ENCODE measurements at places on chromosomes 5 and 9.
A peak's percentile ranks its signal among the peaks of the same experiment; 100 is the strongest.

DNA sequence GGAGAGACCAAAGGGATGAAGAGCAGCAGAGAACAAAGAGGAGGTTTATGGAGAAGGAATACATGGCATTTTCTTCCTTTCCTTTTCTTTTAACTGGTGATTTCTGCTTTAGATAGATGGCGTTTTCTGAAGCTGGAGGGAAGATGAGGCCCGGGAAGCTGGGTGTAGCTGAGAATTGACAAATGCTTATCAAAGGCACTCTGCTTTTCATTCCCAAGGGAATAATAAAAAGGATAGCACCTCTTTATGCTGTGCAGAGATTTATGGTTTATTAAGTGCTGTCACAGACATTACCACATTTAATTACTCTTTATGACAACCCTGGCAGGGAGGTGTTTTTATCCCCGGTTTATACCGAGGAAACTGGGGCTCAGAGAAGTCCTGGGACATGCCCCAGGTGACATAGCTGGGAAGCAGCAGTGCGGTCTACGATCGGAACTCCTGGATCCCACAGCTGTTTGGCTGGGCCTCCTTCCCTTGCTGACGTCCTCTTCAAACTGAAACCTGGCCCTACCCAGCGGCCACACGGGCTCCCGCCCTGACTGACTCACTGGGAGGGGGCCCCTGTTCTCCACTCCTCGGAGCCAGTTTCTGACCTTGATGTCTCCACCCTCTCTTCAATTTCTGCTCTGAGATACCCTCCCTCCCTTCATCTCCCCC is 8.2 kb upstream of the EPB41L4B start:
- DNase-seq: no peak

- DNase-seq: peak; percentile 9
Measured at GRCh38 chr5:164013077-164013670, 507.8 kb downstream of the MAT2B start.

GRCh38 chr5:35383041-35383440 is 152.8 kb upstream of the PRLR start:
- DNase-seq: no peak

DNA sequence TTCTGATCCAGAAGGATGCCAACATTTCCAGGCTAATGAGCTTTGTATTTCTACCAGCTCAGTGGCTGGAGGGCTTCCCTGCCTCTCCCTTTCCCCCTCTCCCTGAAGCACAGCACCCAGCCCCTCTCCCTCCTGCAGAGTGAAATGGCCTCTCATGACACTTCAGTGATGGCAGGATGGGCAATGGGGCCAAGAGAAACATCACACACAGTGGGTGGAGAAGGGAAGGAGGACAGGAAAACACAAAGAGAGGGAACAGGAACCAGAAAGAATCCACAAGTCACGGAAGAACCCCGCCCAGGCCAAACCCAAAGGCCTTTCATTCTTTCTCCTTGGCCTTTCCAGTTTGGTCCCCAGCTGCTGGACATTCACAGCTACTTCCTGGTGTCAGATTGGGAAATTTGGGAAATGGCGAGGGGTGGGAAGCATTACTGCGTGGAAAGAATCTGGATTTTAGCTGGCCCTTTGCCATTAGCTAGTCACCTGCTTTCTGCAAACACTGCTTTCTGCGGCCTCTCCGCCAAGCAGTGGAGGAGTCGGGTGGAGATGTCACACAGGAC is 82.6 kb downstream of the GLDC start:
- DNase-seq: no peak

DNA sequence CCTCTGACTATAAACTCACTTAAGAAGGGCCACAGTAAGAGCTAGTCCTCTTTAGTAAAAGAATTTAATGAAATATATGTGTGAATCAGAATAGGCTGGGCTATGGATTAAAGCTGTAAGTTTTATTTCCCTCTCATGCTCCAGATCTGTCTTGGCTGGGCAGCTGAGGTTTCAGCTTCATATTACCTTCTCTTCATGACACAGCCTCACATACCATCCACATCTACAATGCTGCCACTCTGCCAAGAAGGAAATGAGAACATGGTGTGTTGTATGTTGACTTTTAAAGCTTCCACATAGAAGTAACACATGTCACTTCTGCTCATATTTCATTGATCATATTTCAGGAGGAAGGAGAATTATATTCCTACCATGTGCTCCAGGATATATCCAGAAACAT is 776.0 kb upstream of the ACO1 start:
- DNase-seq: no peak

- no peak for DNase-seq
Measured at GRCh38 chr5:53915120-53915519, 354.7 kb downstream of the NDUFS4 start.

DNA sequence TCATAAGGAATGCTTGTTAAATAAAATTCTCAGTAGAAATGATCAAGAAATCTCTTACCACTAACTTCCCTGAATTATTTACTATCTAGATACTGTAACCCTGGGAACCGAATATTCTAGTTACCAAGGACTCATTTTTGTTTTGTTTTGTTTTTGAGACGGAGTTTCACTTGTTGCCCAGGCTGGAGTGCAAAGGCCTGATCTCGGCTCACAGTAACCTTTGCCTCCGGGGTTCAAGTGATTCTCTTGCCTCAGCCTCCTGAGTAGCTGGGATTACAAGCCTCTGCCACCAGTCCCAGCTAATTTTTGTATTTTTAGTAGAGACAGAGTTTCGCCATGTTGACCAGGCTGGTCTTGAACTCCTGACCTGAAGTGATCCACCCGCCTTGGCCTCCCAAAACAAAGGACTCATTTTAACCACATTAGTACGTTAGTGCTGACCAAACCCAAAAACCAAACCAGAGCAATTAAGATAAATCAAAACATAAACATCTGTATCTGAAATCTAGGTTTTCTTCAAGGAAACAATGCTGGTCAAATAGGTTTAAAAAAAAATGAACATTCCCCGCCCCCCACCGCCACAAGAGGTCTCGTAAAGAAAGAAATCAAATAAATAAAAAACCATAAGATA is 3.7 kb downstream of the TXN start:
- DNase-seq: no peak

DNA sequence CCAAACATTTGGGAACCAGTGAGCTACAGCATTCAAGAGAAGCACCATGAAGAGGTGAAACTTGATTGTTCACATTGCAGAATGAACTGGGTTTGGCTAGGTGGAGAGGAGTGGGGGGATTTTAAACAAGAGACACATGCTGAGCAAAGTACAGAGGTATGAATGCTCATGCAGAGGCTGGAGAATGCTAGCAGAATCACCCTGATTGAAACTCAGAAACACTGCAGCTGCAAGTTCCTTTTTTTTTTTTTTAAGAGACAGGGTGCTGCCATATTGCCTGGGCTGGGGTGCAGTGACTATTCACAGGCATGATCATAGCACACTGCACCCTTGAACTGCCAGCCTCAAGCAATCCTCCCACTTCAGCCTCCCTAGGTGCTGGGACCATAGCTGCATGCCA is 35.1 kb downstream of the DENND1A start:
- no peak for DNase-seq

DNA sequence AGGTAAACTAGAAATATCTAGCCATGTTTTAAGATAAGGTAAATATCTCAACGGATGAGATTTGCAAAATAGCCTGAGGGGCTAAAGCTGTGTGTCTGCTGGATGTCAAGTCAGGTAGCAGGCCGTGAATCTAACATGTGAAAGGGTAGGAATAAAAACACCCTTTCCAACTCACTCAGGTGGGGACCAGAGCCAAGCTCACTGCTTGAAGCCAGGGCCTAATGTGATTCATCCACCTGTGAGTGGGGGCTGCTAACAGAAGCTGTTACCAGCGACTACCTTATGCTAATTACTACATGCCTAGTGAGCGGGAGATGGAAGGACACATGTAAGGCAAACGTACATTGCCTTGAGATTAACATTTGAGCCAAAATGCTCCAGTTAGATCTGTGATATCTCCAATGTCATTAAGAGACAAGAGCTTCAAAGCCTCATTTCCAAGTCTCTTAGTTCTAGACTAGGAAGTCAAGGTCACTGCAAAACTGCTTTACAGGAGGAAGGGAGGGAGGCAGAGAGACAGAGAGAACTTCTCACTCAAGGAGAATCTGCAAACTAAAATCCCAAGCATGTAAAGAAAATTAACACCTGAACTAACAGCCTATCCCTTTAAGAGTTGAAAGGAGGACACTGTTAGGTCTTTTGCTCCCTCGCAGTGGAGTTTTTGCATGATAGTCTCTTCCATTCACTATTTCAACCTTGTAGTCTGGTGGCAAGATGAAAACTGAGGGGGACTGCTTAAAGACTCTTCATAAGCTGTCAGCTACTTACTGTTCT is 141.6 kb upstream of the RPS23 start:
- no peak for DNase-seq

- no peak for DNase-seq
Measured at GRCh38 chr5:35420200-35420599, 189.9 kb upstream of the PRLR start.

DNA sequence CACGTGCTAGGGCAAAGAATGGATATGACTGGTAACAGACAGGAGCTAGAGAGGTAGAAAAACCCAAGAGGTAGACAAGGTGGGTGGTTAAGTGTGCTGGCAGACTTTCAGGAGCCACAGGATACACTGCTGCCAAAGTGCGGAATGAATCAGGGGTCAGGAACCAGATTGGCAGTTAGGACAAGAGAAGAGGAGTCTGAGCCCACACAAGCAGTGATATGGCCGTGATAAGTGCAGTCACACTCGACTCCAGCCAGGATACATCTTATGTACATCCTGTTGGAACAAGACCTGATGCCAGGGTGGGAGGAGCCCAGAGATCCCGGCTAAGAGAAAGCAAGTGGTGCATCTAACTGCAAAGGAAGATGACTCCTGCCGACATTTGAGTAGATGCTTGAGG is 10.0 kb downstream of the SLIT3 start:
- DNase-seq: no peak

DNA sequence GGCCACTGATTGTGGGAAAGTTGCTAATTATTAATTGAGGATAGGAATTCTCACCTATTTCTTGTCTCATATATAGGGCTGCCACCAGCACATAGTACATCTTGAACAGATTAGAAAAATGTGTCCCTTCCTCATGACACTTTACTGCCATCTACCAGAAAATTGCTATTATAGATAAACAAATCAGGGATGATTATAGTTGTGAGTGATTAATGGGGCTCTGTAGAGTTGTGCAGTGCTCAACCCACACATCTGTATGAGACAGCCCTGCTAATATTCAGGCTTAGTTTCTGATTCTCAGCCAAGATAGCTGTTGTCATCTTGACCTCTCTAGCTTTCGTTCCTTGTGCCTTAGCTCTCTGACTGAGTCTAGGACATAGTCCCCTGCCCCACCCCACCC is 373.3 kb downstream of the TLE4 start:
- DNase-seq: no peak

GRCh38 chr5:10265245-10266109 is 15.4 kb downstream of the CCT5 start:
- no peak for DNase-seq

GRCh38 chr5:123746683-123747360 is 234.8 kb downstream of the CSNK1G3 start:
- no peak for DNase-seq

- no peak for DNase-seq
Measured at GRCh38 chr9:76664120-76664519, 100.1 kb upstream of the PCA3 start.

DNA sequence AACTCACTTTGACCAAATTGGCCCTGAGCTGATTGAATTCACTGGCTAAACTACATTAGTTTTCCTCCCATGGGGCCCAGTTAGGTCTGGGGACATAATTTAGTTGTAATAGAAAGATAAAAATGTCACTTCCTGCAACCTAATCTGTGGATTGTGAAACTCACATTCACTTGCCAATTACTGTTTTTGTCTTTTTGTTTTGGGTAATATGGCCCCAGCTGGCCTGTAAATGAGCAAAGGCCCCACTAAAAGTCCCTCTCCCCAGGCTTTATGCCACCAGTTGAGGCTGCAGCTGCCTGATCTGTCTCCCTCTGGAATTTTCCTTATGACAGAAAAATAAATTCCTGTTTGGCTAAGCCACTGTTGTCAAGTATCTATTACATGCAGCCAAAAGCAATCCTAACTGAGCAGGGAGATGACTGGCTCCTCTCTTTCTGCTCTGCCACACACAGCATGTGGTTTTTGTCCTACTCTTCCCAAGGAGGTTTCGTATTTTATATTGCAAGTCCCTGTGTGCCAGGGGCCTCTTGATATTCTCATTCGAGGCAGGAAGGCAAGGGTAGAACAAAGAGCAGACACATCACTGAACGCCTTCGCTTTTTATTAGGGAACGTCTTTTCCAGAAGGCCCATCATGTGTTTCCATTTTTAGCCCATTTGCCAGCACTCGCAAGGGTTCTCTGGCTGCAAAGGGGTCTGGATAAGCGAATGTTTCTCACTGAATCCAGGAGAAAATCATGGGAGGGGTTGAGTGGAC is 24.1 kb upstream of the SLC25A48 start:
- no peak for DNase-seq

- no peak for DNase-seq
Measured at GRCh38 chr5:169754737-169755136, 117.7 kb downstream of the DOCK2 start.

- no peak for DNase-seq
Measured at GRCh38 chr9:92965061-92965758, 17.9 kb downstream of the FGD3 start.

DNA sequence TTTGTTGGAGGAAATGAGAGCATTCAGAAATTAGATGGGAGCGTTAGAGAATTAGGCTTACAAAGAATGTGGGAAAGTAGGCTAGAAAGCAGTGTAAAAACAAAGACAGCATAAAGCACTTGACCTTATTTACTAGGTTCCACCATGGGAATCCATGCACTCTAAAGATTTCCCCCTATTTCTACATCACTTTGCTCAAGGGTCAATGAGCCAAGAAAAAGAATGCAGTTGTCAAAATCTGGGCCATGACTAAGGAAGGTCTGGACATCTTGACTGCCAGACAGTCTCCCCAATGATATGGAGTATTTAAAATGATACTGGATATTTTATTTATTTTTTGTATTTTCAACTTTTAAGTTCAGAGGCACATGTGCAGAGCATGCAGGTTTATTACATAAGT is 3.4 kb downstream of the TLR4 start:
- DNase-seq: no peak

DNA sequence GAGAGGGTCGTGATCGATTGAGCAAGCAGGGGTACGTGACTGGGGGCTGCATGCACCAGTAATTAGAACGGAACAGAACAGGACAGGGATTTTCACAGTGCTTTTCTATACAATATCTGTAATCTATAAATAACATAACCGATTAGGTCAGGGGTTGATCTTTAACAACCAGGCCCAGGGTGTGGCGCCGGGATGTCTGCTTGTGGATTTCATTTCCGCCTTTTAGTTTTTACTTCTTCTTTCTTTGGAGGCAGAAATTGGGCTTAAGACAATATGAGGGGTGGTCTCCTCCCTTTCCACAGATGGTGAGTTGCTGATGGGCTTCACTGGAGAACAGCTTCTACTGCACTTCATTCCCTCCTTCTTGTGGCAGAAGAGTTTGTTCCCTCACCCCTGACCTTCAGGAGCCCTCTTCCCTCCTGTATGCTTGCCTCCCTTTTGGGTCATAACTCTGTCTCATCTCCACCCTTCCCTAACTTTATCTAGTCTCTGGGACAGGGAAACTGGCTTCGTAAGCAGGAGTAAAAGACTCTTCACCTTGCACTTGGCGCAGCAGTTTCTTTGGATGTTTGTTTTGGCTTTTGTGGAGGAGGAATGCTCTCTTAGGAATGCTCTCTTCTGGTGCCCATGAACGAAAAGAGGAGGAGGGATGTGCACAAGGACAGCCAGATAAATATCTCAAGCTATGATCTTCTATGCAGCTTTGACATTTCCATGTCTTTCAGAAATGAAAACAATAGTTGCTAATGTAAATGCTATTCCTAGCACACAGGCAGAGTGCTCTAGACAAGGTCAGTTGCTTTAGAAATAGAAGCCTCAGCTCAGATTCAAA is 139.8 kb upstream of the RPS23 start:
- DNase-seq: no peak

All from SW 1271 (cell line).